ENCODE measurements at places on chromosomes 4 and X.

GRCh38 chr4:106986486-106986885, 49.6 kb downstream of the DKK2 start:
- DNase-seq = peak; percentile 2

DNA sequence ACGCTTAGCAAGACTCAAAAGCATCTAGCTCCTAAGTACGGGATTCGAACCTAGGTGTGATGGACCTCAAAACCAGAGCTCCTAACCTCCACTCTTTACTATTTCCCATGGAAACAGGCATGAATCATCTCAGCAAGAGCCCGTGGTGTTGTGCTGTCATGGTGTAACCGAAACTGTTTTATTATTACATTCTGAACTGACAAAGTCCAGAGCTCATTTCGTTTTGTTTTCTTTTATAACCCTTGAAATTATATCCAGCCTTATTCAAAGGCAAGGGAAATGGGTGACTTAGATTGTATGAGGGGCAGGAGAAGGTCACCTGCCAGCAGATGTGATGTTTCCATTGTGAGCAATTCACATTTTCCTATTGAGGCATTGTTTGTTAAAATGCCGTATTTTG, 301.1 kb downstream of the FRMPD4 start:
- no peak for DNase-seq

DNA sequence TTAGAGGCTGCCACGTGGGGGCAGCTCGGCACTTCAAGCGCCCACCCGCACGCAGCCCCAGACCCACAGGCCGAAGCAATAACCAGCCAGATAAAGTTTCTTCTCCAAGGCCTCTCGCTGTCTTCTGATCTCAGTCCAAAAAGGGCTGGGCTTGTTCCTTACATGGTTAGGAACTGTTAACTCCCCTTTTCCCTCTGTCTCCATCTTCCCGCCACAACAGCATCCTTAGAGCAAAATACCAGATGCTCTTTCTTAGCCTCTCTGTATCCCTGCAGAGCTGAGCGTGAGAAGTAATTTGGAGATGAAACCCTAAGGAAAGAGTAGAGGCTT, 23.4 kb upstream of the KIAA1210 start:
- DNase-seq = no peak

DNA sequence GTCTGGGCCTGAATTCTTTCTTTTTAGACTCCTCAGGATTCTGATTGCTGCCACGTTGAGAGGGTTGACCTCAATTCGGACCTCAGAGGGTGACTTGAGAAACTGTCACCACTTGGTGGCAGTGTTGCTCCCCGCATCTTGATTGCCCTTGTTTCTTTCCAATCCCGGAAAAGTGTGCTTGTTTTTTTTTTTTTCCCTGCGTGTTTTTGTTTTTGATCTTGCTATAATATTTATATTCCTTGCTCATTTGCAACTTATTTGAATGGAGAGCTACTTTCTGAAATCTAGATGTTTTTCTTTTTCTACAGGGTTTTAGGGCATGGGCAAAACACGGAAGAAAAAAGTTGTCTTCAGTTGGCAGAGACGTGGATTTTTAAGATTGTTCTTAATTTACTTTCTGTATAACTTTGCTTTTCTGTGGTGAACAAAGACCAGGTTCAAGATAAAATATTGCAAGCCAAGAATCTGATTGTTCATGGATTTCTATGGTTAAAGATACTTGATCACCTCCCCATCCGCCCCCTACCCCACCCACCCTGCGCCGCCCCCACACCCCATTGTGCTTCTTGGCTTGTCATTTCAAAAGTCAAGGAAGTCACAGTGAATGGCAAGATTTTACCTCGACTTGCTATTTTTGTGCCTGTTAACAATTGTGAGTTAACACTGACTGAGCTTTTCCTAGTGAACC, 102.0 kb downstream of the PTTG2 start:
- DNase-seq = no peak

DNA sequence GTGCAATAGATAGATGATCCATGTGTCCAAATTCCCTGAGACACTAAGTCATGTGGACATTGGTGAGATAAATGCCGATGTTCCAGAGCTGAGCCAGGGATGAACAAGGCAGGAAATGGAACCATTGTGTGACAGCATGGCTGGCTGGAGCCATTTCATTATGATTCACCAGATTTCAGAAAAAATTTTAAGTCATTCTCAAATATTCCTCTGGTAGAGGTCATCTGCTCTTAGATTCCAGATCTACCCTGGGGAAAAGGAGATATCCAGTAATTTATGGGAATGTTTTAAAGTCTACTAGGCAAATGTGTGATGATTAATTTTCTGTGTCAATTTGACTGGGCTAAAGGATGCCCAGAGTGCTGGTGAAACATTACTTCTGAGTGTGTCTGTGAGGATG, 287.3 kb downstream of the STK32B start:
- DNase-seq = no peak

- no peak for DNase-seq
These were observed 115.0 kb downstream of the SHROOM4 start for GRCh38 chrX:50698944-50699343.

DNA sequence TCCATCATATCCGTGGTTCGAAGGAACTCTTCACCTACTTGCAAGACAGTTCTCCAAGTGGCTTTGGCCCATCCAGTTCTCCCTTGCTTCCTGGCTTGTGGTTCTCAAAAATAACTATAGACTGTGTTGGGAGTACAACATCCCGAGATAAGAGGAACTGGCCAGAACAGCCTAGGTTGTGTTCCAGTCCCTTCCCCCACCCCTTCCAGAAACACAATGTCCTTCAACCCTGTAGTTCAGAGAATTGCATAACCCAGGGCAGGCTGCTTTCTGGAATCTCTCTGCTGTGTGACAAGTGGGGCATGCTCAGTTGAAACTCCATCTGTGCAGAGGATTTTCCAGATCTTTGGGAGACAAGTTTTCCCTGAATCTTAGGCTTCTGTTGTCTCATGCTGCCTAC, 206.5 kb downstream of the PCDH10 start:
- DNase-seq = no peak

DNA sequence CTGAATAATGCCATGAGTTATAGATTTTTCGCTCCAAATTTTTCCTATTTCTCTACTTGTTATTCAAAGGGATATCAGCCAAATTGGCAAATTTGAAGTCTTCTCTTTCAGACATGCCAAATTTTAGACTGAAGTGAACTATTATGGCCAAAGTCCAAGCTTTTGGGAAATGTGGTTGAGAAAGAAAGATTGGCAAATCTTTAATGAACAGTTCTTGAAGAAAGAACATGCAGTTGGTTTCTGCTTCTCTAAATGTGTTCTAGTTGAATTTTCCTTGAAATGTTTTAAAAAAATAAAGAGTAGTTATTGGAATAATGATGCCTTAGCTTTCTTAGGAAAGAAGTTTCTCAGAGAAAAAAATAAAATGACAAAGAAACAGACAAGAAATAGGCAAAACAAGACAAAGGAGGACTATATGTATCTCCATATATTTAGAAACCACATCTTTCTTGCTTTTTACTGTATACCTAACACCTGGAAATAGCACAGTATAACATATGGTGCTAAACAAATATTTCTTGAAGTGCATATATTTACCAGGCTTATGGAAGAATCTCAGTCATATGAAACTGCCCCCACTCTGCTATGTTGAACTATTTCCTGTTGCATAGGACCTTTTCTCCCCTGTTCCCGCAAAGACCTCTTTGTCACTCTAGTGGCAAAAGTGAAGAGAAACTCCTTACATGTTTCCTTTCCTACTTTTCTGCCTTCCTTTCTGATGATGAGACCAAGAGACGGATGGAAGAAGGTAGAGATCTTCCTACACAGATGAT, 250.0 kb downstream of the ARHGAP24 start:
- no peak for DNase-seq

GRCh38 chr4:183256756-183257385, 63.2 kb downstream of the CLDN22 start:
- no peak for DNase-seq

DNA sequence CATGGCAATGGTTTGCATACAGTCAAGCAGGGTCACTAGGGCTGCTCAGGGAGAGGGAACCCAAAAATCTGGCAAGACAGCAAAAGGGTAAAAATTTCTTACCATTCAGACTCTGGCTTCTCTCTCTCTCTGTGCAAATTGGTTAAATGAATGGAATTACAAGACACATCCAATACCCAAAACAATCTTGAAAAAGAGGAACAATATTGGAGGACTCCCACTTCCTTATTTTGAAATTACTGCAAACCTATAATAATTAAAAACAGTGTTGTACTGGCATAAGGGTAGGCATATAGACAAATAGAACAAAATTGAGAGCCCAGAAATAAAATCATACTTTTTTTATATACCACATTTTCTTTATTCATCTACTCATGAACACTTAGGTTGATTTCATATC, 24.1 kb downstream of the ETDA start:
- no peak for DNase-seq

DNA sequence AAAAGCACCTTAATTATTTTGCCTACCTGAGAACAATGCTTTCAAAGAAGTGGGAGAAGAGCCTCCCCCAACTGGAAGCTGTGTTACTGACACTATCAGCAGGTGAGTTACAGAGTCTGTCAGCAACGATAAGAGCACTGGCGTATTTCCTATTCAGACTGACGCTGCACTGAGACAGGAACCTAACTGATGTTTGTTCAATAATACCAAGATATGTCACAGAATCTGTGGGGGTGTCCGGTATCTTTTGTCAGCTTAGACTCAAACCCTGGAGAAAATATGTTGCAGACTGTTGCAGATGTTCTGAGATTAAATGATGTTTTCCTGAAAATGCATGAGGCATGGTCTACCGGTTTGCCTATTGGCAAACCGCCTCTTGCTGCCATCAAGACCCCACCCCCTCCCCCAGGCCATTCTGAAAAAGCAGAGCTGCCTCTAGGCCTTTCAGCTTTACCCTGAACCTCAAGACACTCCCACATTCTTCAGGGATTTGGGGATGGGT, 115.2 kb upstream of the KIT start:
- no peak for DNase-seq

GRCh38 chrX:37993176-37993575, 13.2 kb upstream of the SYTL5 start:
- DNase-seq = no peak

- DNase-seq = no peak
These were observed 22.2 kb downstream of the TRIM61 start for GRCh38 chr4:164955107-164955805.

DNA sequence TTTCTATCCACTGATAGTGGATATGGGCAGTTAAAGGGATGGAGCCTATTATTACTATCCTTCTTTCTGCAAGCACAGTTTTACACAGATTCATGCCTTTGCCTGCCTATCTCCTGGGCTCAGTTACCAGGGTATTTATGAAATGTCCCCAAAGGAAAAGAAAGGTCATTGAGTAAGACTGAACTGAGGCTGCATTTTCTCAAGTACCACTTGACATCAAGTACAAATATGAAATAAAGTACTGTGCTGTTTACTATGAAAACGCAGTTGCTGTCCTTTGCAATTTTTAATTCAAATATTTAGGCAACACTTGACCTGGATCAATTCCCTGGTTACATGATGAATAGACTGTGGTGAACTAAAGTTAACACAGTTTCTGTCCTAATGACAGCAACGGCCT, 23.5 kb upstream of the SPANXN4 start:
- no peak for DNase-seq

DNA sequence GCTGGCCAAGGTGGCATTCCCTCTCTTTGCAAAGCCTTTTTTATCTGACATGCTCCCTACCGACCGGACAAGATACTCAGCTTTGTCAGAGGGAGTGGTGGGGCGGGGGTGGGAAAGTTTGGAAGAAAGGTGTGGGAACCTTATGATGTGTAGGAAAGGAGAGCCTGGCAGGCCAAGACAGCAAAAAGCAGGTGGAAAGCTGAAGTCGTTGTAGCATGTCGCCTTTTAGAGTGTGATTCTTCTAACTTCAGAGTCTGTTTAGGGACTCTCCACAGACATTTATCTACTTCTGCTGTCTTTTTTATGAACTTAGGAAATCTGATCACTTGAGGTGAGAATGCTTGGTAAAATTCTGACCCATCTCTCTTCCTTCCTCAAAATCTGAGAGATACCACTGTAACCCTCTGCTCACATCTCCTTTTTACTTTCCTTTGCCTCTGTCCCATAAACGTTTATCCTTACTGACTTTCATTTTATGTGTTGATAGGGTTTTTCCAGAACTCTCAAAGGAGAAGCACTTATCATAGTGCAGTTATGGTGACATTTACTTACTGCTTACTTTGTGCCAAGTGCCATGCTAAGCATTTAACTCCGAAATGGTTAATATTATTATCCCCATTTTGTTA, 8.2 kb upstream of the RUFY3 start:
- DNase-seq = no peak

- DNase-seq = no peak
These were observed 42.3 kb downstream of the ATRX start for GRCh38 chrX:77743720-77744119.

GRCh38 chr4:52996261-52997131, 134.4 kb downstream of the RASL11B start:
- DNase-seq = no peak

DNA sequence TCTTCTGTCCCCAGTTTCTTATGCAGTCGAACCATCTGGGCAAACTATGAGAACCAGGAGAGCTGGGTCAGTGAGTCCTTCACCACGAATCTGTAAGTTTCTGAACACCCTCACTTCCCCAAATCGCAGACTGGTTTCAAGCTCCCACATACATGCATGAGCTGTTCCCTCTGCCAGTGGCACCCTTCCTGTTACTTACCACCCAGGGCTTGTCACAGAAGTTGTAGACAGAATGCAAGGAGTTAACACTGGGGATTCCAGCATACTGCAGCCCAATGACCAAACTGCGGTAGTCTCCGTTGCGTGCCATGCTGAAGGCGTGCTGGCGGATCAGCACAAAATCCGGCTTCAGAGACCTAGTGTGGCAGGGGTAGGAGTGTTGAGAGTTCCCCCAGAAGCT, 14.6 kb downstream of the SYN1 start:
- DNase-seq = no peak

DNA sequence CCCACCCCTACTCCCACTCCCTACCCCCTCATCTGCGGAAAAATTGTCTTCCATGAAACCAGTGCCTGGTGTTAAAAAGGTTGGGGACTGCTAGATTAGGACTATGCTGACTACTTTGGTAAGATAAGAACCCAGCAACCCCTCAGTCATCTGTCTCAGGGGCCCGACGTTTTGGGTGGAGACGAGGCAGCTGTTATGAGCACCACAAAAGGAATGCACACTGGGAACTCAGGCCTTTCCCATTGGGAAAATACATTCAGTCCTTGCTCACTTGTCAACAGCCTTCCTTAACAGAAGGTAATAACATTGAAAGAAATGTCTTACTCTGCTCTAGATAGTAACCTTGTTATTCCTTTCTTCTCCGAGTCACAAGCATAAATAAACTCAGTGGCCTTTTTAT, 310.8 kb downstream of the AFF2 start:
- DNase-seq = no peak

DNA sequence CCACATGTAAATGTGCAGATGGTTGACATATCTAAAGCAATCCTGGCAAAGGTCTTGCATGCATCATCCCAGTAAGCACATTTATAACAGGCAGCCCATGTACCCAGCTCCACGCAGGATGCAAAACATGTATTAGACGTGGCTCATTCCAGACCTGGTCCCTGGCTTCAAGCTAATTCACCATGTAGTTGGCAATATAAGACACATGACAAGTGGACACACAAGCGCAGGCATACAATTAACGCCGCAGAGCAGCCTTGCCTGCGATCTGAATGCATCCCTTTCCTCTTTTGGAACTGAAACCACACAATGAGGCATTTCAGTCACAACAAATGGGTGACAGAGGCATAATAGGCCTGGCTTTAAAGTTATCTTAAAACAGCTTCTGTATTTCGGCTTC, 114.5 kb upstream of the TRIM2 start:
- DNase-seq = no peak

Data from AG04449 (cell line).